ENCODE measurements at places on chromosomes 5 and 9.

DNA sequence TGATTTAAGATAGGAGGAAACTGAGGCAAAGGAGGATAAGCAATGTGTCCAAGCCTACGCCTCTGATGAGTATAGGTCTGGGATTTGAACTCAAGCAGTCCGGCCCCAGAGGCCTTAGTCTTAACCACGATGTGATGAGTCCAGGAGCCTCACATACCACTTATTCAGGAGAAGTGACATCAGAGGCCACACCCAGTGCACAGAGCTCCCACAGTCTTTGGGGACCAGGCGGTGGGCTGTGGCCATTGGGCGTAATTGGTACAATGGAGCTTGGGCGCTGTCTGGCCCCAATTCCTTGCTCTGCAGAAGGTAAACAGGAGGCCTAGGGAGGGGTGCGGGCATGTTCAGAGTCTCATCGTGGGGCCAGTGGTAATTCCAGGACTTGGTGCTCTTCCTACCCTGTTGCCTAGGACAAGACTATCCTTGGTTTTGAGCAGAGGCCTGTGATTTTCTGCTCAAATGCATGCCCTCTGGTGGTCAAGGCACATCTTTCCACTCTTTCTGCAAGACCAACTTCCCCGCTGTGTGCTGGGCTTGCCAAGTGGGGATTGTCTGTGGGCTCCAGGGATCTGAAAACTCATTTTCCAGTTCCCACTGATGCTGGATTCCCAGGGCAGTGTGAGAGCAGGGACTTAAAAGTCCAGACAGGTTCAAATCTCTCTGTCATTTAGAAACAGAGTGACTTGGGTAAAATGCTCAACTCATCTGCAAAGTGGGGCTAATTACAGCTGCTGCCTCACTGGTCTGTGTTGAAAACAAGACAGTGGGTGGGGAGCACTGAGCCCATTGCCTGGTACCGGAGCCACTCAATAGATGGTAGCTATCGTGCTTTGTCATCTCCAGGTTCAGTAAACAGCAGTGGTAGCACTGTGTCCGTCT is 15.8 kb downstream of the NDST1 start:
- DNase-seq = no peak

DNA sequence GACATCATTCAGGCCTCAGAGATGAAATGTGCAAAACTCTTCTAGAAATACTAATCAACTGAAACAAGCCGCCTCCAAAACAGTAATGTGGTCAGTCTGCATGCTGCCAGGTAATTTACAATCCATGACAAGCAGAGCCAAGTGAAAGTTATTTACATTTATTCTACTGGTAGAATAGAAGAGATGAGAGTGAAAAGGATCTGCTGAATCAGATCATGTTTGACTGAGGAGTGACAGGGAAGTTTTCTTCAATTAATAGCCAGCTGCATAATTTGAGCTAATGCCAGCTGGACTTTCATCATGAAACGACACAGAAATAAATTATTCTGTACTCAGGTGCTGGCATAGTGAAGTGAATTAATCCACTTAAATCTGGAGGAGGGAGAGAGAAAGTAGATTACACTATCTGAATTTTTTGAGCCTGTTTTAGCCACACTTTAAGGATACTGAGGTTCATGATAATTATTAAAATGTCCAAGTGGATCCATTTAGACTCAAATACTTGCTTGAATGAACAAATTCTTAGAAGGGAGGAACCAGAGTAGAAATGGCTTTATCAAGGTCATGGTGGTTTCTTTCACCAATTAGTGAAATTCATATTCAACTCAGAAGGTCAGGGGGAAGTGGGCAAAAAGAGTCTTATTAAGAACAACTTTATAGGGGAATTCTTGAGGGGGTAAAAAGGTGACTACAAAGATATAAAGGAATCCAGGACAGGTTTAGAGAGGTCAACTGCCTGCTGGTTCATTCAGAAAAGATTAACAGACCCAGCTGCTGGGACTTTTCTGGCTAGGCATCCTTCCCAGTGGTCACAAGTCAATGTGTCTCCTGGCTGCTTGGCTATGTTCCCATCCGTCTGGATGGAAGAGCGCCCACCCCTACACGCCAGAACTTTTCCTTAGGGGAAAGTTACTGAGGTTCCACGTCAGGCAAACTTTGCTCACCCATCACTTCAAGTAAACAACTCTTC is 350.4 kb downstream of the PDE4D start:
- DNase-seq = no peak

DNA sequence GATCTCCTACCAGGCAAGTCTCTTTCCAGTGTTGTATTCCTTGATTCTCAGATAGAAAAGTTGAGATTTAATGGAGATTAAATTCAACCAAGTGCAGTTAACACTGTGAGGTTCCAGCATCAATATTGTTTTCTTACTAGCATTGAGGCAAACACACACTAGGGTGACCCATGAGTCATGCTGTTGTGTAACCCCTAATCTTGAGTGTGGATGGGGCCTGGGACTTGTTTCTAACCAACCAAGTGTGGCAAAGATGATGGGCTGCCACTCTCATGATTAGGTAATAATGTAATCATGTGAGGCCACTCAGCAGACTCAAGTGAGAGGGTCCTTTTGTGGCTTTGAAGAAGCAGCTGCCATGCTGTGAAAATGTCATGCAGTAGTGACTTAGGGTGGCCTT is 394.2 kb downstream of the IRX2 start:
- no peak for DNase-seq

DNA sequence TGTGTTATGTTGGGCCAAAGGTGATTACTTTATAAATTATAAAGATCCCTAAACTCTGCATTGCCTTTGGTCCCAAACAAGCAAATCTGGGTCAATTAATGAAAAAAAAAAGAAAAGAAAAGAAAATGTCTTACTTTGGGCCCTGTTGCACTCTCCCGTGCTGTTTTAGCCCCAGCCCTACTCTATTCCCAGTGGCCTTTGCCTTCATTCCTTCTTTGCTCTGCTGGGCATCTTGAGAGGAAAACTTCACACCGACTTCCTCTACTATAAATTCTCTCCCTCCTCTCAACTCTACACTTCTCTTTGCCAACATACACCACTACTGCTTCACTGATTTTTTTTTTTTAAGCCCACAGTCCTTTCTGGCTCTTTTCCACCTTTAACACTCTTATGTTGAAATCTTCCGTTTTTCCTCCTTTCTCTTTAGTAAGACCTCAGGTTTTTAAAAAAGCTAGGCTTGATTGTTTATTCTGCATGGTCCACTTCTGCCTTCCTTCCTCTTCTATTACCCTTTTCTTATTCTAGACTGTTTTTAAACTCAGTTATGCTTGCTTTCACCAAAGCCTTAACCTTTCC is 4.5 kb upstream of the MSMP start:
- DNase-seq = no peak

DNA sequence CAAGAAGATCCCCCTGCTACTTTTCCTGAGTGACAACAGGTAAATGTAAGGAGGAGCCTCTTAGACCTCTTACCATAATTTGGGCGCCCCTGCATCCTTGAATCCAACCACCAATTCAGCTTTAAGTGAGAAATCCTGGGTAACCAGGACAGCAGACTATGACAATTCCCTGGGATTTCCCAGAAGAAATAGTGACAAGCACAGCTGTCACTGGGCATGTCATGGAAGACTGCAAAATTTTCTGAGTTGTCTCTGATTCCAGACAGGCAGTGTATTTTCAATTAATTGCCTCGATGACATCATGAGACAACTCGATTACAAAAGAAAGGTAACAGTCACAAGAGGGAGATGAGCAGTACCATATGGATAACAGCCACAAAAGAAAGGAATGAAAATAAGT is 256.9 kb downstream of the BNC2 start:
- no peak for DNase-seq

- peak; percentile 78 for DNase-seq
These were observed 653.1 kb upstream of the KLF4 start for GRCh38 chr9:108142504-108143201.

DNA sequence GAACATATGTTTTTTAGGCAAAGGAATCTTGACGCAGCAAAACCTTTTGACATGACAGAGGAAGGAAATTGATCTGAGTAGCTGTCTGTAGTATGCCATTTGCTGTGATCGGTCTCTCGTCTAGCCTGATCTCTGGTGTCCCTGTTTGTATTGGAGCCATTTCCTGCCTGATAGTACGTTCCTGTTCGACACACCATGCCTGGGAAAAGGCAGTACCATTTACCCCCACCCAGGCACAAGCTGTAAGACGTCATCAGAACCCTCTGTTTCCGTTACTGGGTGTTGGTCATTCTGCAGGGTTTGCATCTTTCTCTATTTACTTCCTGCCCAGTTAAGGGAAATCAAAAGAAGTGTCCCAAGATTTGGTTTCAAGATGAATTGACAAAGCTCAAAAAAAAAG is 129.7 kb downstream of the CEMIP2 start:
- no peak for DNase-seq

DNA sequence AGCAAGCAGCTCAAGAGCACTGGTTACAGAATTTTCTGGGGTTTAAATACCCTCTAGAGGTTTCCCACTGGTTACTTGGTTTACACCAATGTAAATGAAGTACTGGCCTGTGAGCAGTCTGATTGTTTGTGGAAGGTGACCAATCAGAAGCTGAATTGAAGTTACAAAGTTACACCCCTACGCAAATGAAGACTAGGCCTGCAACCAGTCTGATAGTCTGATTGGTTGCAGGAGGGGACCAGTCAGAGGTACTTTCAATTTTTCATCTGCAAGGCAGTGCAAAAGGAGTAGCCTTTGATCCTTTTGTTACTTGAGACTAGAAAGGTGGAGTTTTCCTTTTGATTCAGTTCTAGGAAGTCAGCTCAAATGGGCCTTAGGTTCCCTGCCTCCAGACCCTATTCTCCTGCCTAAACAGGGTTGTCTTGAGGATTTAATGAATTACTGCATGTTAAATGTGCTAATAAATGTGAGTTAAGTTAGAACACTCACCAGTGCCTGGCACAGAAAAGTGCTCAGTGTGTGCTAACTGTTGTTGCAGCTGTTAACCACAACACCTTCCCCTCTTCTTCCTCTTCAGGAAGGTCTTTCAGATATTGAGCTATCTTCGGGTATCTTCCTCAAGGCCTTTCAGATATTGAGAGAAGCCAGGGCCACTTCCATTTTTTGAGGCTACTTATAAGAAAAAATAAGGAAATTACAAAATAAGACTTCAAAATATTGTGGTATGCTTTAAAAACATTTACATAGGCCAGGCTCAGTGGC is 32.1 kb upstream of the CLINT1 start:
- no peak for DNase-seq

DNA sequence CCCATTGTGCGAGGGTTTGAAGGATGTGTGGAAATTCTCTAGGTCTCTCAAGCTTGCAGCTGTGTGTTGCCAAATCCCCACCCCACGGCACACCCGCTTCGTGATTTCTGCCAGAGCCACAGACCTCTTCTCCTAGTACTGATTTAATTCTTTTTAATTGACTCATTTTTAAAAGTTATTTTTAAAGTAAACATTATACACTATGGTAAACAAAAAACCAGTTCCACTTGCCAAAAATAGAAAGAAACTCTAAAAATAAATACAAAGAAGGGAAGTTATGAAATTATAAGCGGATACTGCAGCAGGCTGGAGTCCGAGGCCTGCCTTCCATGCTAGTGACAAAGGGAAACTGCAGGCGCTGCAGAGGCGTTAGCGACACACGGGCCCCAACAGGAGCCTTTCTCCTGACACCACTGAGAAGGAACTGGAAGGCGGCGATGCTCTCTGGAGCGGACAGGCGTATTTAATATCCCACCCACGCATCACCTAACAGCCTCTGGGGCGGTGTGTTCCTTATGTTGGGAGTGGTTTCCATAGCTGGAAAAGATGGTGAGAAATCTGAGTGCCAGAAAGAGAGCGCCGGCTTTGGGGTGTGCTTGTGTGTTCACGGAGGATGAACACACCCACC is 122.5 kb downstream of the COL23A1 start:
- DNase-seq = no peak

GRCh38 chr5:146753641-146754040 is 124.9 kb downstream of the PPP2R2B start:
- DNase-seq = peak; percentile 48

DNA sequence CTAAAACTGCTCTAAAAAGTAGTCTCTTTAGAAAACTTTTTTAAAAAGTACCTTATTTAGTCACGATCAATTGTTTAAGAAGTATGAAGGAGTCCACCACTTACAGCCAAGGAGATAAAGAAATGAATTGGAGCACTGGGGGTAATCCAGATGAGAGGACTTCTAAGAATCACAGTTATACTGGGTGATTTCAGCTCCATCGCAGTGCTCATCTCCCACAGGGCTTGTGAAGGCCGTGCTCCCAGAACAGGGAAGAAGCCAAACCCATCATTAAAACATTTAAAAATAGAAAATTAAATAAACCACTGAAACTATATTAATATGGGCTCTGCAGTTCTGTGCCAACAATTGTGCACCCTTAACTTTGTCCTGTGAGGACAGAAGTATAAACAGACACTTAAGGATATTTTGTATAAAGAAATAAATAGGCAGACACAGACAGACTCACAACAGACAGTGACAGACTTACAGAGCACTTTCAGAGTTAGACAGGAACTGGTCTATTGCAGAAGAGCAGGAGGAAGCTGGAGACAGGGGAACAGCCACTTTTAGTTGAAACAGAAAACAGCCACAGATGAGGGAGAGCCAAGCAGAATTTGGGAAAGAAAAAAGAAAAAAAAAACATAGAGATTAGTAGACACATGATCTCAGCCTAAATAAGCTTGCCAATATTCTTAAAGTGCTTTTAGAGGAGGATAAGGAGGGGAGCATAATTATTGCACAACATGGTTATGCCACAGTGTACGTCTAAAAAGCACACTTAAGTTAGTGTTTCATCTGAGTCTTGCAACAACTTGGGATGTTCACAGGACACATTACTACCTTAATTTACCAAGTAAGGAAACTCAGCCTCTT is 81.8 kb downstream of the FBXO38 start:
- DNase-seq = no peak

DNA sequence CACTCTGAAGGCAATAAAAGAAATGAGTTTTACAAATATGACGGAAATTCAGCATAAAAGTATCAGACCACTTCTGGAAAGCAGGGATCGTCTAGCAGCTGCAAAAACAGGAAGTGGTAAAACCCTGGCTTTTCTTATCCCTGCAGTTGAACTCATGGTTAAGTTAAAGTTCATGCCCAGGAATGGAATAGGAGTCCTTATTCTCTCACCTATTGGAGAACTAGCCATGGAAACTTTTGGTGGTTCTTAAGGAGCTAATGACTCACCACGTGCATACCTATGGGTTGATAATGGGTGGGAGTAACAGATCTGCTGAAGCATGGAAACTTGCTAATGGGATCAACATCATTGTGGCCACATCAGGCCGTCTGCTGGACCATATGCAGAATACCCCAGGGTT is 93.5 kb upstream of the RGMB start:
- no peak for DNase-seq

- no peak for DNase-seq
These were observed 1.3 kb upstream of the AK1 start for GRCh38 chr9:127878652-127879390.

DNA sequence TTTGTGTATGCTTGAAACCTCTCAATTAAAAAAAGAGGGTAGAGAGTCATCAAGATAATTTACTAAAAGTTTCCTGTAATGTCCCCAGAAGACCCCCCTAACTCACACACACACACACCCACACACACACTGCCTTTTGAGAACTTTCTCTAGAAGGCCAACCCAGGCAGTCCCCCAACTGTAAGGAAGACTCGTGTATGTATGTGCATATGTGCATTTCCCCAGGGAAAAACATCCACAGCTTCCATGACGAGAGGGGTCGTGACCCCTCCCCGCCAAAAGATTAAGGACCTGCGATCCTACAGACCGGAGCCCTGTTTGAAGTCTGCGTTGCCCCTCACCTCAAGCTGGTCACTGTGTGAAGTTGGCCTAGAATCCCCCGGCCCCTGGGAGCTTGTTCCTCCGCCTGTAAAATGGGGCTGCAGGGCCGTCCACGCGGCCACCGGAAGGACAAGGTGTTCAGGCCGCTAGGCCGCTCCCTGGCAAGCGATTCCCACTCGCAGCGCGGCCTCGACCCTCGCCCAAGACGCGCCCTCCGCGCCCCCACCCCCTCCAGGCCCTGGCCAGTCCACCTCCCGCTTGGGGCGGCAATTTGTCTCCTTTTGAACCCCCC is 435 bp upstream of the CDX1 start:
- DNase-seq = no peak

Data from retina (tissue), 1 donor.